ENCODE measurements at places on chromosomes 12 and 14. TPM values are rescaled to one million over a fixed set of nuclear protein-coding genes. Genes with fewer than 3 reads are reported as not detected.

DNA sequence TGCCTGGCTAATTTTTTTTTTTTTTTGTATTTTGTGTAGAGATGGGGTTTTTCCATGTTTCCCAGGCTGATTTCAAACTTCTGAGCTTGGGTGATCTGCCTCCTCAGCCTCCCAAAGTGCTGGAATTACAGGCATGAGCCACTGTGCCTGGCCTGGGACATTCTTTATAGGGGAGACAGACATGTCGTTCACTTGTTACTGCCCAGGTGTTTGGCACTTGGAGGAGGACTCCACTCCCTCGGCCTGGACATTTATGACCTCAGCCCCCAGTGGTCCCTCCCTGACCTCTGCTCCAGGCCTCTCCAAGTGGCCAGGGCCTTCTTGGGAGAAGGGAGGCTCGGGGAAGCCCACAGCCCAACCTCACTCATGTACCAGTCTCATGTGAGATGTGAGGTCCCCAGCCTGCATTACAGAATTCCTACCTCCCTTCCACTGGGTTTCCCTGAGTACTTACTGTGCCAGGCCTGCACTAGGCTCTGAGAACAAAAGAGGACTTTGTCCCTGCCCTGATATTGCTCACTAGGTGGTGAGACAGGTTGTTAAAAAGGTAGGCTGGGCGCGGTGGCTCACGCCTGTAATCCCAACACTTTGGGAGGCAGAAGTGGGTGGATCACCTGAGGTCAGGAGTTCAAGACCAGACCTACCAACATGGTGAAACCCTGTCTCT, 9.7 kb upstream of the POP5 start:
- DNase-seq: no peak

- DNase-seq: no peak
Measured at GRCh38 chr12:57935331-57935730, 6.0 kb upstream of the ATP23 start.

- peak; percentile 20 for DNase-seq
Measured at GRCh38 chr14:72892879-72893635, 844 bp downstream of the DPF3 start.

GRCh38 chr12:22276867-22277266, 57.6 kb downstream of the ST8SIA1 start:
- DNase-seq: no peak

DNA sequence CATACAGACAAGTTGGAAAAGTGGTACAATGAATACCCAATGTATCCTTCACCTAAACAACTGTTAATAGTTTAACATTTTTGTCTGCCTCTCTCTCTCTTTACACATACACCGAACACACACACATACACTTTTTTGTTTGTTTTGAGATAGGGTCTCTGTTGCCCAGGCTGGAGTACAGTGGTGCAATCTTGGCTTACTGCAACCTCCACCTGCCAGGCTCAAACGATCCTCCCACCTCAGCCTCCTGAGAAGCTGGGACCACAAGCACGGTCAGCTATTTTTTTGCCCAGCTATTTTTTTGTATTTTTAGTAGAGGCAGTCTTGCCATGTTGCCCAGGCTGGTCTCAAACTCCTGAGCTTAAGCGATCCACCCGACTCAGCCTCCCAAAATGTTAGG, 16.8 kb downstream of the ZCCHC8 start:
- no peak for DNase-seq

GRCh38 chr12:3055026-3055703, 22.0 kb upstream of the TSPAN9 start:
- DNase-seq: no peak

DNA sequence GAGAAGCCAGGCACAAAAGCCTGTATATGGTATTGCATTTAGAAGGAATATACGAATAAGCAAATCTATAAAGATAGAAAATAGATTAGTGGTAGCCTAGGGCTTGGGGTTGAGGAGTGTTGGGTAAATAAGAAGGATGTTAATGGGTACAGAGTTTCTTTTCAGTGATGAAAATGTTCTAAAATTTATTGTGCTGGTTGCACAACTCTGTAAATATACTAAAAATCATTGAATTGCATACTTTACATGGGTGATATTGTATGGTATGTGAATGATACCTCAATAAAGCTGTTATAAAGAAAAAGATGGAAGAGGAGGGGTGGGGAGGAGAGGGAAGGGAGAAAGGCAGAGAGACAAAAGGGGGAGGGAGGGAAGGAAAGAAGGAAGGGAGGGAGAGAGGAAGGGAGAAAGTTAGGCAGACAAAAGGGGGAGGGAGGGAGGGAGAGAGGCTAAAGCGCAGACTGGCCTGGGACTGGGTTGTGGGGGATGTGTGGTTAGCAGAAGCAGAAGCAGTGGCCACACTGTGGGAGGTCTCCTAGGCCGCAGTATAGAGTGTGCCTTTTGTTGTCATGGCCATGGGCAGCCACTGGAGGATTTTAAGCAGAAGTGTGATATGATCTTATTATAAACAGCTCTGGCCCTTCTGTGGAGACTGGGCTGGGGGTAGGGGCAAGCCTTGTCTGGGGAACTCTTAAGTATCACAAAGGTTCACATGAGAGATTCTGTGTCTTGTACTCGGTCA, 73.6 kb upstream of the ELK3 start:
- no peak for DNase-seq

GRCh38 chr12:9732921-9733461, at the start of gene CLECL1:
TSS of gene CLECL1 (minus strand) at chr12:9733097.
- DNase-seq: no peak

DNA sequence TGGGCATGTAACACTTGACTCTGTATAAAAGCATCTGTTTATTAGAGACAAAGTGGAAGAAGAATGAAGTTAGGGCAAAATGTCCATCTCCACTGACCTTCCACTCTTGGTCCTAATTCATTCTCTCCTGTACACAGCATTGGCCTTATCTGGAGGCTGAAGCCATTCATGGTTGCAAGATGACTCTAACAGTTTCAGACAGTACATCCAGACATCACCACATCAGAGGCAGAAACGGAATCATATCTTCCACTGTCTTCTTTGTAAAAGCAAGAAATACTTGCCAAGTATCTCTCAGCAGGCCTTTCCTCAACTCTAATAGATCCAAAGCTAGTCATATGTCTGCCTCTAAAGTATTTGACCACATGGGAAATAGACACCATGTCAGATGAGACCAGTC, 41.1 kb downstream of the PTHLH start:
- no peak for DNase-seq

GRCh38 chr12:67154901-67155300, 114.3 kb upstream of the CAND1 start:
- DNase-seq: no peak

GRCh38 chr12:127374447-127374846, 892.5 kb upstream of the TMEM132C start:
- no peak for DNase-seq

DNA sequence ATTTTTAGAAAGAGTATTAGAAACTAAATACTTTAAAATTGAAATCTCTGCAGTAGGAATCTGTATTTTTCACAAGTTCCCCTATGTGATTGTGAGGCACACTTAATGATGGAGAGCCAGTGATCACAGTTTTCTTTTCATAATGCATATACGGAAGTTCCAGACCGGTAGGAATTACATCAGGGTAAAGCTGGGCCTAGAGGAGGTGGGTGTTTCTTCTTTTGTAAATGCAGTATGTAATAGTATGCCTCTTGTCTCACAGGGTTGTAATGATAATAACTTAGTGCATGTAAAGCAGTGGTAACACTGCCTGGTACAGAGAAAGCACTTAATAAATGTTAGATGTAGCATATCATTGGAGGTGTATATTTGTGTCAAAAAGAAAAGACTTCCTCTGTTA, 57.2 kb upstream of the LRTM2 start:
- no peak for DNase-seq

GRCh38 chr12:68641138-68641537, 30.4 kb downstream of the RAP1B start:
- peak; percentile 20 for DNase-seq

DNA sequence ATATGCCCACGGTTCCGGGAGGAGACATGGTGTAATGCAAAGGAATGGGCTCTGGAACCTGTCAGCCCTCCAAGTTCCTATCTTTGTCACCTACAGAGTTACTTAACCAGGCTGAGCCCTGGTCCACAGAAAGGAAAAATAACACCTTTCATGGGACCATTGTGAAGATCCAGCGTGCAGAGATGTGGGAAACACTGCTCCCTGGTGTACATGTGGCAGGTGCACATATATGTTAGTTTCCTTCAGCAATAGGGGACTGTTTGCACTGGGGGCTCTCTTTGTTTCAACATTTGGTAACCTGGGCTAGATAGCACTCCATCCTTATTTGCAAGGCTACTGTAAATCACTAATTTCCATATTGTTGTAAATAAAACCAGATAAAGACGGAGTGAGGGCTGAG, 72.3 kb downstream of the ANO2 start:
- no peak for DNase-seq

GRCh38 chr14:22657861-22658260, 13.7 kb upstream of the OR6J1 start:
- no peak for DNase-seq

DNA sequence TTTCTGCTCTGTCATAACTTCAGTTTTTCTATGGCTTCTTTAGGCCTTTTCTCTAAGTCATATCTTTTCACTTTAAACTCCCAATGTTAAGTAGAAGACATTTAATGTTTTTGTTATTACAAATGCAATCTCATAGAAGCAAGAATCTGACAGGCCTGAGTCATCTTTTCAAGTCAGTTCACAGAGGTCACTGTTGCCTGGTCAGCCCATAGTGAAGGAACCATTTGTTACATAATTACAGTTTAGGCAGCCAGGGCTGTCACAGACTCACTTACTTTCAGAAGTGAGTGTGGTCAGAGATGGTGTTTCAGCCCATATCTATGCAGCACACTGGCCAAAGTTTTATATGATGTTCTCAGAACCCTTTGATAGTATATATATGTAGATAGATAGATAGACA, 46.5 kb downstream of the CCER1 start:
- DNase-seq: no peak

GRCh38 chr12:55757701-55758100, 14.8 kb downstream of the GDF11 start:
- DNase-seq: no peak

GRCh38 chr14:93183596-93184317, 940 bp downstream of the MOAP1 start:
- no peak for DNase-seq

The FITM1 gene
- total RNA-seq: 1.3 TPM

The SLC4A8 gene
- total RNA-seq: 2.9 TPM

The GALNT4 gene
- total RNA-seq: 4.1 TPM

The IL31 gene
- 3.1 TPM for total RNA-seq

The TAS2R14 gene
- 1.3 TPM for total RNA-seq

The NOS1 gene
- total RNA-seq: not detected

The STAT2 gene
- 50.4 TPM for total RNA-seq

The ENDOU gene
- total RNA-seq: not detected
